ENCODE measurements at places on chromosomes 4 and X.
A peak's percentile ranks its signal among the peaks of the same experiment; 100 is the strongest.

DNA sequence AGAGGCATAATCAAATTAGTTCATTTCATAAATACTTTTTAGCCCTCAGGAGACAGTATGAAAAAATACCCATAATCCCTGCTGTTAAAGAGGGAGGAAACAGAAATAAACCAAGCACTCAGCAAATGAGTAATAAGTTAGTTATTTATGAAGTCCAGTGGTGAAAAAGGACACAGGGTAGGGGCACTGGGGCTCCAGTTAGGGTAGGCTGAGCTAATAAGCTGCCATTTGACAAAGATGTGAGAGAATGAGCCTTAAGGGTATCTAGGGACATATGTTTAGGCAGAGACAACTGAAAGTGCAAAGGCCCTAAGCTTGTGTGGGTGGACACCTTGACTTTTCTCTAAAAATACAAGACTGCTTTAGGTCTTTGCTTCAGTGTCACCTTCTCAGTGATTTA lies 94.4 kb downstream of the IL15 start:
- no peak for DNase-seq

DNA sequence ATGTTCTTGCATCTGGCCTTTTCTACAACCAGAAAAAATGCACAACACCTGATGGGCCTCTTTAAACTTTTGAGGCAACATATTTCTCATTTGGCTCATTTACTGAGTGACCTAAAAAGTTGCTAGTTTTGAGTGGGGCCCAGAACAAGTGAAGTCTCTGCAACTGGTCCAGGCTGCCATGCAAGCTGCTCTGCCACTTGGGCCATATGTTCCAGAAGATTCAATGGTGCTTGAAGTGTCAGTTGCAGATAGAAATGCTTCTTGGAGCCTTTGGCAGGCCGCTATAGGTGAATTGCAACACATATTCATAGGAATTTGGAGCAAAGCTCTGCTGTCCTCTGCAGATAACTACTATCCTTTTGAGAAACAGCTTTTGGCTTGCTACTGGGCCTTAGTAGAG lies 66.4 kb upstream of the RLIM start:
- DNase-seq = no peak

DNA sequence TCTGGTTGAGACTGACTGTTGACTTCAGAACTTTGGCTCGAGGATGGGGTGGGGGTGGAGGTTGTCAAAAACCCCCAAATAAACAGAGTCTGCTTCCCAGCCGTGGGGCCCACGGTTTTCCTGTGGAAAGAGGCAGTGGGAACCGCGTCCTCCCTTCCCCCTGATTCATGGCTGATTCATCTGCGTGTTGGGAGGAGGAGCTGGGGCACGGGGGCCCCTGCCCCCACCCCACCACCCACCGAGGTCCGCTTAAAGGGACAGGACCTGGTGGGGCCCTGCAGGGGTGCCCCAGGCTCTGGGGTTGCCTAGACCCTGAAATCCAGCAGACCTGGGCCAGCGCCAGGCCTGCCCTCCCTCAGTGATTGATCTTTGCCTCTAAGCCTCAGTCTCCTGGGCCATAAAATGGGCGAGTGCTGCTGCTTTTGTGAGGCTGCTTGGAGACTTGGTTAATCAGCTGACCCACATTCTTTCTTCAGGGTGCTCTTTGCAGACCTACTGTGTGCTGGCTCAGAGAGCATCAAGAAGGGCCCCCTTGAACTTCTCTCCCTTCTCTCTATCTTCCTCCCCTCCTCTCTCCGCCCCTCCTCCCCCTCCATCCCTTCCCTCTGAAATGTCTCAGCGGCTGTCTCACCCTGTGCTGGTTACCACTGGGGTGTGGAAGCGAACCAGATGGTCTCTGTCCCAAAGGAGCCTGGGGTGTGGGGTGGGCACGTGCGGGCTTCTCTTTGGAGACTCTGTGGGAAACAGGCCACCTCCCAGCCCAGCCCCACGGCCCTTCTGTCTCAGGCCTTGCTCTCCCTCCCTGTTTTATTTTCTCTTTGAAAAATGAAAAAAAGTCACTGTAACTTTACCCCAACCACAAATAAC lies 9.1 kb downstream of the HTRA3 start:
- no peak for DNase-seq

DNA sequence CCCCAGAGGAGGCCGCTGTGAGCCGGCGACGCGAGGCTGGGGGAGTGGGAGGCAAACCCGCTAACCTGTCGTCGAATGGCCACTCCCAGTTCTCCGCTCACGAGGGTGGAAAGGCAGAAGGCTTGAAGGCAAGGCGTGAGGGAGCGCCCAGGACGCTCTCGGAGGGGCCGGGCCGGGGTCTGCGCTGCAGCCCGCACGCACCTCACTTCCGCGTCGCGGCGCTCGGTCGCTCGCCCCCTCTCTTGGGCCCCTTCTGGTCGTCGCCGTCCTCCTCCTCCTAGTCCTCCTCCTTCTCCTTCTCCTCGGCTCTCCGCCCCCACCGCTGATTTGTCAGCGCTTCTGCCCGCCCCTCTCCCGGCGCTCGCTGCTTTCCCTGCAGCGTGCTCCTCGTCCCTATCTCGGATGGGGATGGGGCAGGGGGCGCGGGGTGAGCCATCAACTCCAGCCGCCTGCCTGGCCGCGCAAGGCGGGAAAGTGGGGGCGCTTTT lies at the start of gene SNCA:
TSS of gene SNCA (minus strand) at position 265 of the 488 bp plus-strand sequence. CDS start 1,494 bp downstream, outside the sequence.
- DNase-seq = peak; percentile 27

GRCh38 chr4:66187175-66187720 lies 517.0 kb upstream of the EPHA5 start:
- no peak for DNase-seq

DNA sequence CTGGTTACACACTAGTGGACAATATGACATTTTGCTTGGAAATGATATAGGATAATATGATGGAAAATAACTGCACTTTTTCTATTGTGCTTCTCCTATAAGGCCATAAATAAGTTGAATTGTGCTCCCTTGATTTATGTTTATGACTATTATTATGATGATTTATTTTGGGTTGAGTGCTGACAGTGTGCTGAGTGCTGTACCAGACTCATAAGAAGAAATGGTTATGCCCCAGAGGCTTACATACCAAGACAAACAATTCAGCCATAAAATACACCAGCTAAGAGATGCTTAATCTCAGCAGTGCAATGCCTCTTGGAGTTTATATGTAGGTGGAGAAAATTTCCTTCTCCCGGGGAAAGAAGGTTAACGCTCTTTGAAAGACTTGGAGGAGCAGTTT lies 199.8 kb upstream of the NOCT start:
- no peak for DNase-seq

DNA sequence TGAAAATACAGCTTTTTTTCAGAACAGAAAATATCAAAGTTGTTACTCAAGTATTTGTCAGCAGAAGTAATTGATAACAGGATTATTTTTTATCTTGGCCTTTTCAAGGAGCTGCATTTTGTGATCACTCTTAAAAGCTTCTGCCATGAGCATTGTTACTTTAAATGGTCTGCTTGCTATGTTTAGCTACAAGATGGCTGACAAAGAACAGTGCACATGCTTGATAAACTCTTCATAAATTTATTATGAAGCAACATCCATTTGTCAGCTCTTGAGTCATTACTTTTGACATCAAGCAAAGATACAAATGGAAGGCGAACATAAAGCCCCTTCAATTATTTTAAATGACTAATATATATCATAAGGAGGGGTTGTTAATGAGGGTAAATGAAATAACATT lies 205.4 kb upstream of the RPS6KA3 start:
- DNase-seq = no peak

DNA sequence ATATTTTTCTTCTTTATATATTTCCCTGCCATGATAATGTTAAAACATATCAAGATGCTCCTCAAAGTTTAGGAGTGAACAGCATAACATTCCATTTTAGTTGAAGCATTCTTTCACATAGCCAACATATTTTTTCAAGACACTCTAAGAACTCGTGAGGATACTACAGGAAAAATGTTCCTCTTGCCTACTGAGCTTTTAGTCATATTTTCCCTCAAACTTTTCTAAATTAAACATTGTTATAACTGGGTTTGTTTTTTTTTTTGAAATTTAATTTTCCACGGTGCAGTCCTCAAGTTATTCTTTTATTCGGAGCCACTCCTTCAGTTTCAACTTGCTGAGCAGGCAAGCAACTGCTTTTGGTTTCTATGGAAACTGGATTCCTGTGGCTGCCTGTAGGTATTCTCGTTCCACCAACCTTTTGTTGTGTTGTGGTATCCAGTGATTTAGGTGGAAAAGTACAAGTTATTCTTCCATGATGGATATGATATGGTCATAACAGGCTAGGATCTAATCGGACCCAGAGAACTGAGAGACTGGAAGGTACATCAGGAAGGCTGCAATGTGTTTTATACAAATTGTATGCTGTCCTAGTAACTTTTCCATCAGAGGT lies 248.0 kb downstream of the TRIML1 start:
- DNase-seq = no peak

GRCh38 chrX:95703696-95704095 lies 980.9 kb upstream of the DIAPH2 start:
- DNase-seq = no peak

GRCh38 chr4:2721586-2721985 lies 34.5 kb downstream of the TNIP2 start:
- no peak for DNase-seq

GRCh38 chr4:23324021-23324690 lies 565.7 kb downstream of the PPARGC1A start:
- DNase-seq = no peak

DNA sequence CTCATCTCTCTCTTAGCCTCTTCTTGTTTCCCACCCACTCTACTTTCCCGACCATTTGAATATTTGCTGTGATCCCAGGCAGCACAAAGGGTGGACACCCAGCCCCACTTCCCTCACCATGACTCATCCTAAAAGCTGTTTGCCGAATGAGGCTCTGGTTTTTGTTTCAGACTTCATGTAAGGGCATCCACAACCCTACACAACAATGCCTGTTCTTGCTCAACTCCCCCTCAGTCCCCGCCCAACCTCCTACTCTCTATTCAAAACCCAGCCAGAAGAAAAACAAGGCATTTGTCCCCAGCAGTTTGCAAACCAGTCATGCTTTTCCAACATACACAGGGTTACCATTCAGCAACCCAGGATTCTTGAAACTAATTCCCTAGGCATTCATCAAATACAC lies 516.5 kb upstream of the CNKSR2 start:
- DNase-seq = no peak

DNA sequence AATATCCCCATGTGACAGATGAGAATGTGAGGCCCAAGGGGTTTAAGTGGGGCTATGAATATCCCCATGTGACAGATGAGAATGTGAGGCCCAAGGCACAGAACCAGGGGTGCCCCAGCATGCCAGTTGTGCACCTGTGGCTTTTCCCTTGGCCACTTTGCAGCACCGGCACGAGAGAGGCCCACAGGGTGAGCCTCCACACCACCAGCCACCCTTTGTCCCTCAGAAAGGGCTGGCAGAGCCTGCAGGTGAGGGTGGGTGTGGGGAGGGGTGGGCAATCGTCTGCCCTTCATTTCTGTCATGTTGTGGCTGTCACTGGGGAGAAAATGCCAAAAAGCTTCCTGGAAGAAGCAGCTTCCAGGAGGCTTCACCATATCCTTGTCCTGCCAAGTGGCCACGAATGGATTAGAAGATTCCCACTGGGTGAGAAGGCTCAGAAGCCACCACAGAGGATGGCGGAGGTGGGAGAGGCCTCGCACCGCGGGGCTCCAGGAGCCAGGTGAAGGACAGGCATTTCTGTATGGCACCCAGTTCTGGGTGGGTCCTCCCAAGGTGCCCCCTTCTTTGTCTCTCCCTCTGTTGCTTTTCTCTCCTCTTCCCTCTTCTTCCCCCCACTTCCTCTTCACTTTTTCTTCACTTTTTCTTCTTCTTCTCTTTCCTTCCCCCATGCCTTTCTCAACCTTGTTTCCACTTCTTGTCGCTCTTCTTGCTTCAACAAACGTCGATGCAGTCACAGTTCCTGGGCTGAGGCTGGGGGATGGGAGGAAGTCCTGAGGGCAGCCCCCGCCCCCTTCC lies 469 bp upstream of the GPR78 start:
- DNase-seq = no peak

- DNase-seq = no peak
Observed at GRCh38 chr4:73067971-73068394, 1.5 kb downstream of the COX18 start.

DNA sequence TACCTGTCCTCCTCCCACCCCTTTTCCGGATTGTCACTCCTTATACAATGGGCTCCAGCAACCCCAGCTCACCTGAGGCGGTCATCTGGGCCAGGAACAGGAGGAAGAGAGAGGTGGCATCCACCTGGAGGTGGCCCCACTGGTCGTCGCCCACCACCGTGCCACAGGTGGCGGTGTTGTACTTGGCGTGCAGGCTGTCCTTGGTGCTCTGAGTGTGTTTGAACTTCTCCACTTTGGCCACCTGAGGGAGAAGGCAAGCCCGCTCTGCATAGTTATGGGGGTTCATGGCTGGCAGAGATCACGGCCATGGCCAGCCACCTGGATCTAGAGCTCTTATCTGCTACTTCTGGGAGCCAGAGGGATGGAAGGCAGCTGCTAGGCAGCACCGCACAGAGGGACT lies 32.9 kb downstream of the PHKA2 start:
- no peak for DNase-seq

DNA sequence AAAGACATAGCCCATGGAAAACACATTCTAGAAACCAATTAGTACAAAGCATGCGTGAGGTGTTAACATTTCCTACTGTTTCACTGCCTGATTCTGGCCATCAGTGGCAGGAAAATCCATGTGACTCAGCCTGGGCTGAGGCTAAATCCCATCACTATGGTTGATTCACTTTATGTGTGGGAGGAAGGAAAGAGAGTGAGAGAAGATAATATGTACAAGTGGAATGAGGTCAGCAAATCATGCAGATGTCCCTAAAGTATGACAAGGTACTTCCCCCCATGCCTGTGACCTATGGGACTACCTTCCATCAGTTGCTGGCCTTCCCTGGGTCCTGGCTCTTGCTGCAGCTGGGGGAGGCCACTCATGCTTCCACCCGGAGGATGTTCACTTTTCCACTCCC lies 64.2 kb upstream of the MAP3K15 start:
- no peak for DNase-seq

DNA sequence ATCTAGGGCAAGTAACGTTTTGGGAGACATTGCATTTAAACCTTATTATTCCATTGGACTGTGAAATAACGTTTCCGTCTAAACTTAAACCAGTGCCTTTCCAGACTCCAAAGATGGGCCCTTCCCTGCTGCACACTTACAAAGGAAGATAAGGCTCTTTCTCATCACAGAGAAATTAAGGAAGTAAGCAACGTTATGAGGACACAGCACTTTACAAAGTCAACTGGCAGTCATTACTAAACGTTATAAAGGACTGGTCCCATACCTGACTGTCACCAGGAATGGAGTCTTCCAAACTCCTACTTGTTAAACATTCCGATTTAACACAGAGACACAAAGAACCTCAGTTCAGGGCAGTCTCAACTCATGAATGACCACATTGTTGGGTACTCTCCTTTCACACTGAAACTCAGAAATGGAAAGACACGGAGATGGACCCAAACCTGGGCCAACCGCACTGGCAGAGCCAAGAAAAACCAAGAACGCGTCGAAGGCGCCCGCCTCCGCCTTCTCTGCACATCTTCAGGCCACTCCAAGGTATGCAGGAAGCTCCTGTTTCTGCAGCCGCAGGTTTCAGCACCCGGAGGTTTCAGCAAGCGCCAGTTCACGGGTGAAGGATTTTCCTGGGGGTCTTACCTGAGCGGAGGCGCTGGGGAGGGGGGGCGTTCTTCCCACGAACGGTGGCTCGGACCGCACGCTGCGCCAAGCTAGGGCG lies 670 bp downstream of the PAPSS1 start:
- DNase-seq = no peak

- DNase-seq = no peak
Observed at GRCh38 chrX:30278365-30278764, 30.8 kb downstream of the NR0B1 start.

- no peak for DNase-seq
Observed at GRCh38 chr4:56652196-56652595, 28.9 kb downstream of the HOPX start.

Data from activated T-cell treated with anti-CD3 and anti-CD28 coated beads for 48 hours (primary cell).